ENCODE measurements at places on chromosomes 11 and 22.

DNA sequence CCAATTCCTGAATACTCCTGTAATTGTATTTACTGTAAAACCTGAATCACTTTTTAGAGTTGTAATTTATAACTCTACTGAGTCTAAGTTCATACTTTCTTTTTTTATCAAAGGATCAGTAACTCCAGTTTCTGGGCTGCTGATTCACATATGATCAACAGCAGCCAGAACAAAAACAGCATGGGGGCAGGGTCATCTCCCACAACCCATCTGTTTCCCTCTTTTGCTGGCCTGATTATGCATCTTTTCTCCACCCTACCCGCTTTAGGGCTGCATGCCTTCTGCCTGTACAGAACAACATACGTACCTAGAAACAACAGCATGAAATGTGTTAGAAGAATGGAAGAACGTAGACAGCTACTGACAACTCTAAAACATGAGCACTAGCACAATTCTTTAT is 76.0 kb downstream of the MRTFA start:
- peak; percentile 13 for DNase-seq

DNA sequence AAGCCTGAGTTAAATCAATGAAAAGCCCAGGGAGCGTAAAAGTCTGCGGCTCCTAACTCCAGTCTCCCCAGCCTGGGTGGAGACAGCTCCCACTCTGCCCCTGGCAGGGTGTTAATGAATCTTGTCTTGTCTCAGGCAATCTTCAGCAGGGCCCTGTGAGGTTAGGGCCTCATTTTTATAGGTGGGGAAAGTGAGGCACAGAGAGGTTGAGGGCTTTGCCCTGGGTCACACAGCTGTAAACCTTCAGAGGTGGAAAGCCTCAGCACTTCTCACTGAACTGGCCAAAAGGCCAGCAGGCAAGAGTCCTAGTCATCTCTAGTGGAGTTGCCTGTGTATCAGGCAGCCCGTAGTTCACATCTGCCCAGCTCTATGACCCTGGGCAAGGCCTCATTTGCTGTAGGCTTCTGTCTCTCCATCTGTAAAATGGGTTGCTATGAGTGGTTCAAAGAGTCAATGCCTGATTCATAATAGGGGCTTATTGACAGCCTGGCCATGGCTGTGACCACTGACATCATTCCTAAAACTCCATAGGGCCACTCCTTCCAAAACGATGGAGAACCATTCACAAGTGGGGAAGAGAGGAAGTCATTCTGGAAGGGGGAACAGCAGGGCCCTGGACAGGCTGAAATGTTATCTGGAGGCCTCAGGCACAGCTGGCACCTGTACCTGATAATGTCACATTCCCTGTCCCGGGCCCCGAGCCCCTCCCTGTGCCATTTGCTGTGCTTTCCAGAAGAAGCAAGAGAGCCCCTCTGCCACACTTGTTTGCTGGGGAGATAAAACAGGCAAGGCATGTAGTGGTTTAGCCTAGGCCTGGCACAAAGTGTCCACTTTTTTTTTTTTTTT is 6.0 kb downstream of the CBX7 start:
- no peak for DNase-seq

DNA sequence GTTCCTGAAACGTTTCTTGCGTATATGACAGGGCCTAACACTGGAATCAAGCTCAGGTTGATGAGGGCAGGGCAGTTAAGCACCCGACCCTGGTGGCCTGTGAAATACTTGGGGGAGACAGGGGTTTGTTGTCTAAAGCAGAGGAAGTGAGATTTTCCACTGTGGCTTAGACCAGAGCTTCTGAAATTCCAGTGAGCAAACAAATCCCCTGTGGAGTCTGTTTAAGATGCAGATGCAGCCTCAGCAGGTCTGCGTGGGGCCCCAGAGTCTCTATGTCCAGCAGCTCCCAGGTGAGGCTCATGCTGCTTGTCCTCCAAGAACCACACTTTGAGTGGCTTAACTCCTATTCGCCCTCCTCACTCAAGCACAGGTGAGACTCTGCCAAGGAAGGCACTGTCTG is 39.1 kb upstream of the PRAME start:
- no peak for DNase-seq

DNA sequence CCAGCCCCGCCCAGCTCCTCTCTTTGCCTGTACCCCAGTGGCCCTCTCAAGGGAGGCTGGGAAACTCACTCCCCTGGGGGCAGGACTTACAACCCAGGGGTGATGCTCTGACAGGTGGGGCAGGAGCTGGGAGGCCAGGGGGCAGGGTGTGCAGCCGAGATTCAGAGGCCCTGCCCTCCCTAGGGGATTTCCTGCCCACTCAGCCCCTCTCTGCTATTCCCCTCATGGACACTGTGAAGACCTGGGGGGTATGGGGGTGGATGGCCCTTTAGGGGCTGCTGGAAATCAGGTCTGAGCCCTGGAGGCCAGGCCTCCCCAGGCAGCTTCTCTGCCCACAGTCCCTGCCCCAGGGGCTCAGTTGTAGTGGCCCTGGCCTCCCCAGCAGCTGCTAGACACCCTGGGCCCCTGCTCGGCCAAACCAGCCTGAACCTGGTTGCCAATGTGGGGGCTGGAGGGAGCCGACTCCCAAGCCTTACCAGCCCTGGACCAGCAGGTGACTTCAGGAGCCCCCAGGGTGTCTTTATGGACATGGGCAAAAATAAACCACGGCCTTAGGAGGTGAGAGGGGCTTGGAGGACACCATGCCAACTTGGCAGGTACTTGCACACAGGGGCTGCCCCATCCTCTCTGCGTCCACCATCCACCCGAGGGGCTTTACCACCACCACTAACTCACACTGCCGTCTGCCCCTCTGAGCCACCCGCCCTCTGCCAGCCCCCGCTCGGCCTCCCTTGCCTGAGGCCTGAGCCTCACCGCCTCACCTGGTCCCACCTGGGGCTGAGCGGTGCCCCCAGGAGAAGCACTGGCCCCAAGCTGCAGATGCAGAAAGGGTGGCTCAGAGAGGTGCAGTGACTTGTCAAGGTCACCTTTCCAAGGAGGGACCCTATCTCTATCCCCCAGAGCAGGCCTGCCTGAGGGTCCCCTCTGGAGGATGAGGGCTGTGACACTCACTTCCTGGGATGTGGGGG is 2.8 kb upstream of the PHLDA2 start:
- no peak for DNase-seq

GRCh38 chr11:44983786-44984185 is 33.1 kb upstream of the TP53I11 start:
- no peak for DNase-seq

- DNase-seq, result peak; percentile 70
These were observed 96.5 kb downstream of the NXPE2 start for GRCh38 chr11:114774599-114775361.

DNA sequence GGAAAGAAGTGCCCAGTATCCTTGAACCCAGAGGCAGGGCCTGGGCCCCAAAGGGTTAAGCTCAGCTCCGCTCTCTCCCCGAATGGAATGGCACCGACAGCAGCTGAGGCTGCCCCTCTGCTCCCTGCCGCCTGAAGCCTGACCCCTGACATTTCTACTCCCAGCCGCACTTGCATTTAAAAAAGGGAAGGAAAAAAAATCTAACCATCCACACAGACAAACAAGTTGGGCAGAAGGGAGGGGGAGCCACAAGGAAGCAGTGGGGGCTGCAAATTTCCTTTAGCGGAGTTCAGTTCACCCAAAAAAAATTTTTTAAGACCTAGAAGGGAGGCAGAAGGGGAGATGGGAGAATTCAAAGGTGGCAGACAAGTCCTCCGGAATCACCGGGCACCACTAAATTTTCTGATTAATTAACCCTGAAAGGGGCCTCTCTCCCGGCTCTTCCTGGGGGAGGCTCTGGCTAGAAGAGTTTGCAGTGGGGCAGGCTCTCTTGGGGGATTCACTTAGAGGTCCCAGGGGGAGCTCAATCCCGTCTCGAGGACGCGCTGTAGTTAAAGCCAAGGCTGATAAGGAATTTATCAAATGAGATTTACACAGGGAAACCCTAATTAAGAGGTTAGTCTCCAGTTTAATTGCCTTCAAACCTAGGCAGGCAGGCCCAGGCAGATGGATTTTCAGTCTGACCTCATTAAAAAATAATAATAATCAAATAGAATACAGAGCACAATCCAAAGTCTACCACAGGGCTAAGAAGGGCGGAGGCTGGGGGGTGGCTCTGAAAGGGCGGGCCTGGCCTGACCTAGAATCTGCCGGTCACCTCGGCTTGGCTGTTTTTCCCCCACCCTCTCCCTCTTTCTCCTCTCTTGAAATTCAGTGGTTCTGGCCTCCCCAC is 25.6 kb downstream of the MN1 start:
- no peak for DNase-seq

- DNase-seq, result no peak
These were observed 52.7 kb upstream of the BARX2 start for GRCh38 chr11:129322941-129323340.

Data from Daoy (cell line).